Hematopoietic multipotent progenitor cell treated with erythropoietin and hydrocortisone succinate and interleukin-3 and kit ligand, for 6 days (in vitro differentiated cells): ENCODE measurements at places on chromosomes 1 and 21.

- DNase-seq = peak; percentile 77
Measured at GRCh38 chr1:26717017-26717491, 21.2 kb downstream of the ARID1A start.

GRCh38 chr1:164660775-164661174, 101.8 kb downstream of the PBX1 start:
- no peak for DNase-seq

- DNase-seq = no peak
Measured at GRCh38 chr1:87915771-87916170, 587.1 kb downstream of the LMO4 start.

DNA sequence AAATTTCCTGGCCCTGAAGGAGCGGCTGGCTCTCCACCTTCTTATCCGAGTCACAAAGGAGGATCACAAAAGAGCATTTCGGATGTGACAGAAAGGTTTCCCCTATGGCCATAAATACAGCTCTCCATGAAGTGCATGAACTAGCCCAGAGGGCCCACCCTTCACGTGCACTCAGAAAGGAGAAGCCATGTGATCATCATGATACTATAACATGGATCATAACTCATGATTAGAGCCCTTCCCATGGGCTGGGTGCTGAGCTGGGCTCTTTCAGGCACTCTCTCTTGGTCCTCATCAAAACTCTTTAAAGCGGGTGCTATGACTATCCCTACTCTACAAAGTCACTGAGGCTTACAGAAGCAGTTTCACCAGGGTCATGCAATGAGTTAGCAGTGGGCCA, 135.0 kb downstream of the PTPRU start:
- DNase-seq = no peak
